ENCODE measurements at places on chromosomes 7 and 10.

DNA sequence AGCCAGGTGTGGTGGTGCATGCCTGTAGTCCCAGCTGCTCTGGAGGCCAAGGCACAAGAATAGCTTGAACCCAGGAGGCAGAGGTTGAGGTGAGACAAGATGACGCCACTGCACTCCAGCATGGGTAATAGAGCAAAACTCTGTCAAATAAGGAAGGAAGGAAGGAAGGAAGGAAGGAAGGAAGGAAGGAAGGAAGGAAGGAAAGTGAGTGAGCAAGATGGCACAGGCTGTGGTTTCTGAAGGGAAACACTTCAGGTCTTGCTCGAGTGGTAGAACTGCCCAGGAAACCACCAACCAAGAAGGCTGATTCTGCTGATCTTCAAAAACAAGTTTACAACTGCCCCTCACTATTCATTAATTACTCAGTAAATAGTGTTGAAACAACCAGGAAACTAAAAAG lies 45.2 kb downstream of the EZH2 start:
- no peak for DNase-seq

DNA sequence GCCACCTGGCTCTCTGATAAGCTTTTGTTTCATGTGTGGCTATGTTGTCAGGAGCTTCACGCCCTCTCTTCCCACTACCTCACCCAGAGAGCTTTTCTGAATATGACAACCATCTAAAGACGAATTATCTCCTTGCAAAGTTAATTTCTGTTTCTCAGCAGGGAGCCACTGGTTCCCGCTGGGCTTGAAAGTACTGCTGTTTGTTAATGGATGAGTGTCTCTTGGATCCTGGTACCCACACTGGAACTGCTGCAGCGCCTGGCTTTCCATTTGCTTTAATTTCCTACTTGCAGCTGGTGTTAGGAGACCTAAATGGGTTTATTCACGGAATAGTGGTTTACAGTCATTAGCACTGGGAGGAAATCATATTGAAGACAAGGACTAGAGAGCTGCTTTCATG lies 267.9 kb upstream of the LRGUK start:
- no peak for DNase-seq

GRCh38 chr10:69908124-69908523 lies 106.4 kb downstream of the COL13A1 start:
- DNase-seq: no peak

GRCh38 chr10:102965311-102965851 lies 47.3 kb downstream of the CNNM2 start:
- DNase-seq: no peak

GRCh38 chr10:8275911-8276310 lies 221.4 kb downstream of the GATA3 start:
- DNase-seq: no peak

GRCh38 chr7:18125476-18125875 lies 97.8 kb upstream of the PRPS1L1 start:
- DNase-seq: no peak

GRCh38 chr10:129866894-129867293 lies 97.2 kb downstream of the EBF3 start:
- no peak for DNase-seq

Measured in activated CD4-positive, alpha-beta T cell treated with anti-CD3 and anti-CD28 coated beads, Interleukin-2, amount 50 U/mL, for 48 hours (primary cell).